Right ventricle myocardium superior (tissue), 1 donor: ENCODE measurements at places on chromosomes 2 and 18.
A peak's percentile ranks its signal among the peaks of the same experiment; 100 is the strongest.

DNA sequence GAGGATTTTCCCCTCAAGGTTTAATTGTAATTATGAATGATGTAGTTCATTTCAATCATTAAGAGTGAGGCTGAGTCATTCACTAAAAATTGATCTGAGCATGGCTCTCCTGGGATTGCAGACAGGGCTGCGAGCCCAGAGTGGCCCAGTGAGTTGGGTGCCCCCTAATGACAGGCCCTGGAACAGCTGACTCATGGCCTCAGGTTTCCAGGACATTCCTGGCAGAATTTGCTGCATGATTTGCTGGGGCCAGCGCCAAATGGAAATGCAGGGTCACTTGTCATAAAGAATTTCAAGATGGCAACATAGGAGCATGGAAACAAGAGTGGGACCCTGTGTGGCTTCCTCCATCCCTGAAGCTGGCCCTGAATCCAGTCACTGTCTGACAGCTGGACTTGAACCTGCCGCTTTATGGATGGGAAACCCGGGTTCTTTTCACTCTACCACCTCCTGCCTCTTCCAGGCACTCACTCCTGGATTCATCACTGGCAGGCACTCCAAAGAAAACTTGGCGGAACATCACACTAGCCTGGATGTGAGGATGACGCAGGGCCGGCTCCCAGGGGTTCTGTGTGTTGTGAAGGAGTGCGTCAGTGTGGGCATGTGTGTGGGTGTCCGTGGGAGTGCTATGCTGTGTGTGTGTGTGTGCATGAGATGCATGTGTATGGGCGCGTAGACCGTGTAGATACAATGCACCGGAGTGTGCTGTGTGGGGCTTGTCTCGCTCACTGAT lies 15.2 kb downstream of the OTOF start:
- peak; percentile 59 for DNase-seq

- DNase-seq, result no peak
Observed at GRCh38 chr2:83531206-83531826, 927.8 kb downstream of the SUCLG1 start.

DNA sequence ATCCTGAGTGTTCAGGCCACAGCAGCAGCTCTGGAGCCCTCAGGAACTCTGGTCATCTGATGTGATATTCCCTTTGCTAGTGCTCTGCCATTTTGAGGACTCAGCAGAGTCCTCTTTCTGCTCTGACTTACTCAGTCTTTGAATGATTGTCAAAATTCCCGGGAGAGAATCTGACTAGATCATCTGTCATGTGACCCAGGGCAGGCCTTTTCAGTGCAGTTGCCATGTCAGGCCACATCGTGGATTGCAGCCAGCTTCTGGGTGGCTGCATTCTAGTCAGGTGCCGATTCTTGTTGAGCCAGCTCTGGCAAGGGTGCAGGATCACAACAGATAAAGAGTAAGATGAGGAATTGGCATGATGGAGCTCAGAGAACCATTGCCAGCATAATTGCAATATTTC lies 795.6 kb downstream of the CPS1 start:
- peak; percentile 37 for DNase-seq

DNA sequence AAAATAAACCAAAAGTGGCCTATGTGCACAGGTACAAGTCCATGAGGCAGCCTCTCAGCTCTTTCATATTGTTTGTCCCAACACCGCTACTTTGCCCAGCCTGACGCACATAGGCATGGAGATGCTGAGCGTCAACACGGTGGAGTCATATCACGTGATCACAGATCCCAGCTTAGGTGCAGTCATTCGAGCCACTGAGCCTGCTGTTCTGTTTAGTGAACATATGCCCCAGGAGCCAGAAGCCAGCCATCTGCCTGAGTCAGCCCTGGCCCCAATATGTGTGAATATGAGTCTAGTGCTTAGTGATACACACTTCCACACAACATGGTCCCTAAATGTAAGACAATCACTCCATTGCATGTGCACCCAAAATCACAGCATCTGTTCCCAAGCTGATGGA lies 88.2 kb upstream of the LCLAT1 start:
- no peak for DNase-seq

GRCh38 chr18:3485153-3486149 lies 35.5 kb downstream of the TGIF1 start:
- no peak for DNase-seq

DNA sequence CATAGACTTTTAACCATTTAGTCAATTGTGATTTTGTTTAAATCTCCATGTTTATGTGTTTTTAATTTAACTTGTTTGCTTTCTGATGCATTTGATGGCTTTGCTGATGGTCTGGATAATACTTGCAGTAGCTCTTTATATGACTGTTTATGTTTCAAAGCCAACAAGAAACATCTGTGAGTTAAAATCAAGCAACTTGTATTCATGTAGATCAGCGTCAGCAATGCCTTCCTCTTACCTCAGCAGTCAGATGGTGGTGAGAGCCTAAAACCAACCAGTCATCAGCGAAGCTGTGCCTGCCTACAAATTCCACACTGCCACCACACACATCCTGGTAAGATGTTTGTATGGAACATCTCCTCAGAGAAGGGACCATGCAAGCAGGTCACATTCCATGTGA lies 231.9 kb downstream of the PTGR3 start:
- no peak for DNase-seq

- DNase-seq, result no peak
Observed at GRCh38 chr2:47528874-47529273, 125.9 kb downstream of the MSH2 start.

- no peak for DNase-seq
Observed at GRCh38 chr18:7234956-7235355, 4.1 kb downstream of the LRRC30 start.

- DNase-seq, result no peak
Observed at GRCh38 chr18:10750191-10751035, 224.6 kb downstream of the NAPG start.

DNA sequence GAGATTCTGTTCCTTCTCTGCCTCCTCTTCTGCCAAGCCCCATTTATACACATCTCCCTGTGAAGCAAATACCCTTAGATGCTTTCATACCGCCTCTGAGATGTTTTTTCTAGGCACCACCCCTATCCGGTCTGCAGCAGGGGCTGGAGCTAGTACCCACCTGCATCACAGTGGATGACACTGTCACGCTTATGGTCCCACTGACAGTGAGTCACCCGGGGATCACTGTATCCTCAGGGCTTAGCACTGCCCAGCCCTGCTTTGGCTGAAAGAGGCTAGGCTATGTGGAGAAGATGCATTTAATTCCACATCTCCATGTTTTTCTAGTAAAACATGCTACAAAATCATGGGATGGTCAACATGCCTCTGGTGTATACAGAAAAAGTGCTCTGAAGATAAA lies 9.9 kb downstream of the FABP1 start:
- DNase-seq, result no peak

- DNase-seq, result peak; percentile 50
Observed at GRCh38 chr2:62340994-62341484, 145.1 kb downstream of the B3GNT2 start.

GRCh38 chr18:36461551-36461987 lies 164.1 kb downstream of the FHOD3 start:
- no peak for DNase-seq

DNA sequence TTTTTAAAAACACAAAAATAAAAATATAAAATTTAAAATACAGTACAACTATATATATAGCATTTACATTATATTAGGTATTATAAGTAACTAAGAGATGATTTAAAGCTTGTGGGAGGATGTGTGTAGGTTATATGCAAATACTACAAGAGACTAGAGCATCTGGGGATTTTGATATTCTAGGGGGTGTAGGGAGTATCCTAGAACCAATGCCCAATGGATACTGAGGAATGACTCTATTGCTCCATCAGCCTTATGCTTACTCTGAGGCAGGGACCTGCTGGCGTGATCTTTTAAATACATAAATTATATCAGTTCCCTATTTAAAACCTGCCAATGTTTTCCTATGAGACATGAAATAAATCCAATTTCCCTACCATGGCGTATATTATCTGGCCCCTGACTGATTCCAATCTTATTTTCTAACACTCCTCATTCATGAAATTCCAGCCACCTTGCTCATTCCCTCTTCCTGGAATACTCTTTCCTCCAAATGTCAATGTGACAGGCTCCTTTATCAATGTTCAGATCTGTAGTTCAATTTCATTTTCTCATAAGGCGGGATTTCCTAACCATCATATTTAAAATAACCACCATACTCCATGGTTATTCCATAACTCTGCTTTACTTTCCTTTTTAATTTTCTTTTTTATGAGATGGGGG lies 22.2 kb downstream of the SP3 start:
- DNase-seq, result no peak

GRCh38 chr2:70475266-70475665 lies 78.4 kb downstream of the TGFA start:
- DNase-seq, result no peak

GRCh38 chr2:195468771-195469170 lies 188.3 kb upstream of the SLC39A10 start:
- DNase-seq, result no peak

DNA sequence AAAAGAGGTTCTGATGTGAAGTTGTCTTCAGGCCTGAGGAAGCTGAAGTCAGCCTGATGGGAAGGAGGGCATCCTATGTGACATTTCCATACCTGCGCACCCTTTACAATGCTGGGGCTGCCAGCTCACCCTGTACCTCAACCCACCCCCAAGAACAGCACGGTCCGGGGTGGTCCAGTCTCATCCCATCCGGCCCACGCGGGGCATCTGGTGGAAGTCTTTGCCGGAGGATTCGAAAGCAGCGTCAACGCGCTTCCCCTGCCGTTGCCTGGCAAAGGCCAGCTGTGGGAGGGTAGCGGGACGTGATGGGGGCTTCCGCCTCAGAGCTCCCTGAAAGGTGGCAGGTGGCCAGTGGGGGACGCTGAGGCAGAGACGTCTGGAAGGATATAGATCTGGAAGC lies 113.6 kb upstream of the ANKRD30BL start:
- DNase-seq, result no peak

DNA sequence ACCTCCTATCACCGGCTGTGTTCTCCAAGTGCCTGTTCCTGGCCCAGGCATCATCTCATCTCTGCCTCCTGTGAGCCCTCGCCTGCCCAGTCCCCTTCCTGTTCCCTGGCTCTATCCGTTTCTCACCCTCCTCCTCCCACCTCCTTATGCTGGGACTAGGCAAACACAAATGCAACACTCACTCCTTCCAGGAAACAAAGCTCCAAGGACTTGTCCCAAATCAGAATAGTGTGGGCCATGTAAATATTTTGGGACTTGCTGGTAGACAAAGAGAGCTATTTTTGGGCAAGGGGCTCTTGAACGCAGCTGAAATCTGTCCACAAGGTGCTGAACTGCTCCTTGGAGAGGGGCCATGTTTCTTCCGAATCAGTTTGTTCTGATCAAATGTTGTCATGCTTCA lies 25.3 kb downstream of the MBP start:
- no peak for DNase-seq
